ENCODE measurements at places on chromosomes 2 and 18.

- no peak for DNase-seq
These were observed 76.5 kb downstream of the CDCA7 start for GRCh38 chr2:173431191-173431590.

- no peak for DNase-seq
These were observed 26.5 kb upstream of the LINC00305 start for GRCh38 chr18:64175432-64175831.

DNA sequence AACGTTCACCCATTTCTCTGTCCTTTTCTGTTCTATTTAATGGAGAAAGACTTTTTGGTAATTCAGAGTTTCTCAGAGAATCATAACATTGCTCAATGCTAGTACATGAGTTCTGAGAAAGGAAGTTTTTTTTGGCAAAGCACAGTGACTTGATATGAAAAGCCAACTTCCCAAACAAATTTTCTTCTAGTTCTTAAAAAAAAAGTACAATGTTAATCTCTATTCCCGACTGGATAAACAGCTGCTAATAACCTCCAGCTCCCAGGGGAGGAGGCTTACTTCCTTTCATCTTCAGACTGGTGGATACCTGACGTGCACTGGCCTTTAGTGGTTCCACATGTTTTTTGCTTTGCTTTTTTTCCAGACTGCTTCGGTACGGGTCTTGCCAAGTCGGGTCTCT, 284.6 kb upstream of the CCDC68 start:
- no peak for DNase-seq

DNA sequence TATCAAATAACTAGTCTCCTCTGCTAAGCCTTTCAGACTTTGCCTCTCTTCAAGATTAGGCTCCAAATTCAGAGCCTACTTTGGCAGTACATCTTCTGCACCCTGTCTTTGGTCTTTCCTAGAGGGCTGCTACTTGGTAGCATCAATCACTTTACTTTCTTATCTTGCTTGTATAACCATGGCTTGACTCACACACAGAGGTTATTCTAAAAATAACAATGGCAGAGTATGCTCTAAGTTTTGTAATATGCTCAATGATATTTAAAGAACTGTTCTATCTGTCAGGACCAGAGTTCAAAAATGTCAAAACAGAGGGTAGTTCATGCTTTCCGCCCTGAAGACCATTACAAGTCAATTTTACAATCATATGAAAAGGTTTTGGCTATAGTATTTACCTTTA, 27.7 kb downstream of the THOC1 start:
- DNase-seq: no peak

DNA sequence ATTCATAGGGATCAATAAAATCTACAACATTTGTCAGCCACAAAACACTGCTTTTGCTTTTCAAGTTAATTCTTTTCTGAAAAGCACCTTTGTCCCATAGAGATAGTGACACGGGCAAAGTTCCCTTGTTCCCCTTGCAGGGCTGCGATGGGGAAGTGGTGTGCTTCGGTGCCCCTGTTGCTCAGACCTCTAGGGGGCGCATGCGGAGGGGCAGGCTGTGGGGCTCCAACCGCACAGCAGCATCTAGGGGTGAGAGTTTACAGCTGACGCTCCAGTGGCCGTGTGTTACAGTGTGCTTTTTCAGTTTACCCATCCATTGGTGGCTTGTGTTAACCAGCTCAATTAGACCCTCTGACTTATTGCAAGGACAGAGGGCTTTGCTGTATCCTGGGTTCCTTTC, 1432.2 kb upstream of the ACVR2A start:
- DNase-seq: no peak

- DNase-seq: no peak
These were observed 461.2 kb upstream of the TMEFF2 start for GRCh38 chr2:192655916-192656315.

GRCh38 chr18:63585988-63586387, 1.2 kb upstream of the SERPINB13 start:
- no peak for DNase-seq

DNA sequence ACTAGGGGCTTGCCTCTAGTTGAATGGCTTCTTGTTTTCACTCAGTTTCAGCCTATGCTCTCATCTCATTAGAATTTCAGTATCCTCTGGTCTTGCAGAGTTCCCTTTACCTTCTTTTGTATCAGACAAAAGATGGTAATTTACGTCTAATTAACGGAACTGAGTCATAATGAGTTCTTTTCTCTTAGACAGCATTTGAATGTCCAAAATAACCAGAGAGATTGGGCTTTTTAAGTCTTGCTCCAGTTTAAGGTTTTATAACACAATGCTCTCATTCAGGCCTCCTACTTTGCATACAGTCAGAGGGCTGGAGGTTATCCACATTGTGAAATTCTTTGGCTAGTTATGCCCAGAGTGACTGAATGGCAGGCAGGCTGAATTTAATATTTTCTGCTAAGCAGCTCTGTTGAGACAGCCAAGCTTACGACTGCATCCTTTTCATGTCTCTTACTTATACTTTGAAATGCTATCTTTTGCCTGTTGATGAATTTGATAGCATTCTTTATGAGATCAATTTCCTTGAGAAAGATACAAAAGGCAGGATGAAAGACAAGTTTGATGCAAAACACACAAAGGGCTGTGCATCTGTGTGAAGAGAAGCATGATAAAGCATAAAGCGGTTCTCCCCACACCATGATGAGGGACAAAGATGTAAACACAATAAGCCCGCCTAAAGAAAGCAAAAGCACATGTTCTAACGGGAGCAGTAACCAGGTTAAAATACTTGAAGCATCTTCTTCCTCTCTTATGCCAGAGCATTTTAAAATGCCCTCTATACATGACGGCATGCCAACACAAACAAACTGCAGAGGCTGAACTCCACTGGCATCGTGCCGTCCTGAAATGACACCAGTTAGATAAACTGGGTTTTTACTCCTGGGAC, 90.0 kb downstream of the CDH2 start:
- DNase-seq: peak; percentile 51

DNA sequence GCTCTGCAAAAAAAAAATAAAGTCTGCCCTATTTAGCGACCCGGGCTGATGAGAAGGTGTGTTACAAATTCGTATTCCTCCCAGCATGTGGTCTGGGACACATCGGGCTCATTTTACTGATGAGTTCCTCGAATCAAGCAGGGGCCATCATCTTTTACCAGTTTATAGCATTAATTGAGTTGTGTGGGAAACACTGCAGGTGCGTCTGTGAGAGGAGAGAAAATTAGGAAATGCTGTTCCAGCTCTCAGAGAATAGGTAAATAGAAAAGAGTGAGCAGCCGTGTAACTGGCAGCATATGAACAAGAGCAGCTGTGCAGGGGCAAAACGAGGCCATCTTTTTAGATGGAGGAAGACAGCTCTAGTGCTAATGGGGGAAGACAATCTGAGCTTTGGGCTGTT, 216.7 kb downstream of the SETBP1 start:
- peak; percentile 98 for DNase-seq

- peak; percentile 81 for DNase-seq
These were observed 41.2 kb downstream of the RPL37A start for GRCh38 chr2:216539791-216540241.

DNA sequence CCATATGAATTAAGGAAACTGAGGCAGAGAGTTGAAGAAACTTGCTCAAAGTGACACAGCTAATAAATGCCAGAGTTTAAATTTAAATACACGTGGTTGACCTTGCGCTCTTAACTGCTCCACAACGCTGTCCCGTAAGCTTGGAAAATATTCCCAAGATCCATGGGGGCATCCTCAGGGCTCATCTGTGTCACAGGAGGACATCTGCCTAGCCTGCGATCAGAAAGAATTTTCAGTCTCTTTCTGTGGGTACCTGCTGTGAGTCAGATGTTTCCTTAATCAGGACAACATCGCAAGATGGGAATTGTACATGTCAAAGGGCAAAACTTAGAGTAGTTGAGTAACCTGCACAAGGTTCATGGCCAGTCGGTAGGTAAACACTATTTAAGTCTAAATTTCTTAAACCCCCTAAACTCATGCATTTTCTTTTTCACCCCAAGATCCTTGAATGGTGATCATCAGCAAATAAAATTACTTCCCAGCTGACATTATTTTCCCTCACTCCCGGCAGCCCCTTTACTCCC, 1.4 kb downstream of the CMPK2 start:
- DNase-seq: no peak

DNA sequence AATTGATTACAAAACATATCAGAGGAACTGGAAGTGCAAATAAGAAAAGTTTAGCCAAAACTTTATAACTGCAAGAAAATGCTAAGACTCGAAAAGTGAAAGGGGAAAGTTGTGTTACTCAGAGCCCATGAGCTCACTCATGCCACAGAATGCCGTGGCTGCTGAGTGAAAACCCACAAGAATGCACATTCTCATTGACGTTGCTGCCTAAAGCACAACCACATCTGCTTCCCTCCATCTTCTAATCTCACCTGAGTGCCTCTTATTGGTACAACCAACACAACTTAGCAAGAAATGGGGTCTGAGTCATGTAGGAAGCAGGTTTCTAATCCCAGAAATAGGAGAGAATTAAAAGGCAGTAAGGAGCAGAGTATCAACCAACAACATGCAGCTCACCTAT, 259.7 kb downstream of the LNPK start:
- no peak for DNase-seq

- DNase-seq: no peak
These were observed 54.8 kb downstream of the KIAA2012 start for GRCh38 chr2:202127687-202128331.

DNA sequence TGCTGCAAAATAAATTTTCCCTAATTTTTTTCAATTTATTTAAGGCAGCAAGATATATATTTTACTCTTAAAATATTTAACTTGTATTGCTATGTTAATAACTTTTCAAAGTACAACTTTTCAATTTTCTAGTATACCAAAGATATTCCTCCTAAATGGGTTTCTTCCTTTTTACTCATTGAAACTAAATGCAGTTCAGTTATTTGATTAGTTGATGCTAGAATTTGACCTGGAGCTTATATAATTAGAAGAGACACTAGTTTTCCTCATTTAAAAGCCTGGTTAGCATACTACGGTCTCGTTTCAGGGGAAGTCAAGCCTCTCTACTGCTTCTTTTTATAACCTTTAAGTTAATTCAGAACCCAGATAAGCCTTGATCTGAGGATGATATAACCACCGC, at the start of gene ARHGEF33:
Gene ARHGEF33, plus strand, starts transcription at position 301 of the 400 bp plus-strand sequence. CDS start 29,573 bp downstream, outside the sequence.
- no peak for DNase-seq

DNA sequence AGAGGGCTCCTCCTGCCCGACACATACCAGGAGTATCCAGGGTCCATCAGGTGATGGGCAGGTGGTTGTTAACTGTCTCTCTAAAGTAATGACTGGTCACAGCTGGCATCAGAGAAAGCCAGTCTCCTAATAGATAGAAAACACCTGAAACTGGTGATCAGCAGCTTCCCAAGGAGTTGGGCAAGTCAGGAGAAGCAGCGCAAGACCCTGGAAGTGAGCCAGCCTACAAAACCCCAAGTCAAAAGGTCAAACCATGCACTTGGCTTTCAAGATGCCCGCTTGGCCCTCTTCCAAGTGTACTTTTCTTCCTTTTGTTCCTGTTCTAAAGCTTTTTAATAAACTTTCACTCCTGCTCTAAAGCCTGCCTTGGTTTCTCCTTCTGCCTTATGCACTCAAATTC, 815.2 kb downstream of the DCDC2C start:
- DNase-seq: no peak

GRCh38 chr2:32168513-32168912, 2.8 kb downstream of the SLC30A6 start:
- DNase-seq: no peak

GRCh38 chr2:56754627-56755026, 570.8 kb downstream of the CCDC85A start:
- DNase-seq: no peak

- DNase-seq: no peak
These were observed 15.7 kb downstream of the COPS8 start for GRCh38 chr2:237101118-237101979.

- no peak for DNase-seq
These were observed 73.0 kb upstream of the LGALSL start for GRCh38 chr2:64380853-64381527.

- DNase-seq: peak; percentile 59
These were observed 5.8 kb downstream of the DLX2 start for GRCh38 chr2:172096626-172097547.

DNA sequence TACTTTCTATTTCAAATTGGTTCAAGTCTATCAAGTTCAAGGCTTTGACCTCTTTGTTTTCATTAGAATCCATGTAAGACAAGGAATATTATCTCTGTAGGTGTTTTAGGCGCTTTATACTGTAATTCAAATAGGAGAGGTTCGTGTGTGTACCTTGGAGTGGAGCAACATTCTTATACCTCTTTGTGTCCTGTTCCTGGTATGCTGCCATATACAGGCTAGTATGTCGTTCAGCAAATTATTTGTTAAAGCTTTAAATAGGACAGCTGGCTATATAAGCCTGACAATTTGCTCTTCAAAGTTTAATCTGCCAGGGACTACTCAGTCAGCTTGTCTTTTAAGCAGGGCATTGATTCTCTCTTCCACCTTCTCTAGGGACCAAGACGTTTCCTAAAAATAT, 31.1 kb upstream of the SPAG16 start:
- DNase-seq: peak; percentile 5

GRCh38 chr2:17962876-17963275, 84.4 kb downstream of the KCNS3 start:
- DNase-seq: no peak

- peak; percentile 42 for DNase-seq
These were observed 66.9 kb upstream of the RBM44 start for GRCh38 chr2:237731663-237732062.

DNA sequence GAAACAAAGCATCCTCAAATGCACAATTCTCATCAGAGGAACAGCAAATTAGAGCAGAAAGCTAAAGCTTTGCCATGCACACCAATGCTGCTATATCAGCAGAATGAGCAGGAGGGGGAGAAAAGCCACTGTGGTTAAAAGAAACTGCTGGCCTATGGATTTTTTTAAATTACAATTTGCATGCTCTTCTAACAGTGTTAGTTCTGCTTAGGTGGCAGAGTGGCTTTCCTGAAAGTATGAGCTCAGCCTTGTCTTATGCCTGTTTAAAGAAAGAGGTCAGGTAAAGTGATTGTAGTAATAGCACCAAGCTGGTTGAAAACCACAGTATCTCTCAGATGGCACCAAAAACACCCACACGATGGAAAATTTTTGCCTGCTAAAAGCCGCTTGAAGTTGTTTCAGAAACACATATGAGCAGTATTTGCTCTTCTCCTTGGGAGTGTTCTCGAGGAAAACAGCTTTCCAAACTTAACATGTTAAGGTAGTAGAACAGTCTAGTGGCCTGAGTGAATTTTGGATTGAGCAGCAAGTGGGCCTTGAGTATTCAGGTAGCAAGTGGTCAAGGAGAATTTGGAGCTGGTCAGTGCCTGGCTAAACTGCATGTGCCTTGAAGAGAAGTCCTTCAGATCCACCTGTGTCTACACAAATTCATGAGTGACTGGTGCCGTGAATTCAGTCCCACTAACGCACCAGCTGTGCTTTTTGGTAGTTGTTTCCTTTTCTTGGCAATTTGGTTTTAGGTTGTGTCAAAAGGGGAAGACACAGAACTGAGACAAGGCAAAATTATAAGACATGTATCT, 19.6 kb upstream of the NDUFV2 start:
- DNase-seq: no peak

Measured in NCI-H1092 treated with DMSO at 0.1 percent for 48 hours (cell line).